ENCODE measurements at places on chromosomes 2 and 18. TPM values are rescaled to one million over a fixed set of nuclear protein-coding genes. Genes with fewer than 3 reads are reported as not detected.

CCDC102B gene
- total RNA-seq: 15.1 TPM

INHA gene
- not detected for total RNA-seq

PKDCC gene
- total RNA-seq: 2.6 TPM

SGO2 gene
- total RNA-seq: 15.9 TPM

ALS2 gene
- total RNA-seq: 33.4 TPM

All from dermis blood vessel endothelial cell (primary cell).